NCI-H2171 (cell line): ENCODE measurements at places on chromosomes 4 and X.

GRCh38 chr4:89715631-89716030 lies 121.3 kb downstream of the SNCA start:
- DNase-seq = no peak

DNA sequence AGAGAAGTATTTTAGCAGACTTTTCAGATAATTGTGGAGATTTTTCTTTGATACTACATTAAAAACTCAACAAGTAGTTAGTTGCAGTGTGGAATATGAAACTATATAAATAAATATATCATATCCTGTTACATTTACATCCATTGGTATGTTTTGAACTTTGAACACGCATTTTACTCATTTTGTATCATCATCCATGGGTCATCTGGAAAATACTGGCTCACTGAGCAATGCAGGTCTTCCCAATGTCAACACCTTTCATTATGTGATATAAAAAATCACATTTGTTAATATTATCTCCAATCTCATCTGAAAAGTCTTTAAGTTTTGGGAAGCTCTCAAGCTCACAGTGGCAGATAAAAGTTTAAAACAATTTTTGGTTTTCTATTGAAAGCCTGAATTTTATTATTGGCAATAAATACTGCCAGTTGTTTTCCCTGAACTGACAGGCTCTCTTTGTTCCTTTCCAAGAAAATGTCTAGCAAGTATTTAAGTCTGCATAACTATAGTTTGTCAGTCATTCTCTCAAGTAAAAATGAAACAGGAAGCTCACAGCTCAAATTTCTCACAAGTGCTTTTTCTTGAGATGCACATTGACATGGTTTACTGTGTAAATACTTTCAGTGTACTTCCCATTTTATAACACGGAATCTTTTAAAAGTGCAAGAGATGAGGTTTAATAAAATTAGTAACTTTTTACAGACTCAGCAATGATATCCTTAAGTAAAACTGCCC lies 183.5 kb upstream of the GPC4 start:
- no peak for DNase-seq

DNA sequence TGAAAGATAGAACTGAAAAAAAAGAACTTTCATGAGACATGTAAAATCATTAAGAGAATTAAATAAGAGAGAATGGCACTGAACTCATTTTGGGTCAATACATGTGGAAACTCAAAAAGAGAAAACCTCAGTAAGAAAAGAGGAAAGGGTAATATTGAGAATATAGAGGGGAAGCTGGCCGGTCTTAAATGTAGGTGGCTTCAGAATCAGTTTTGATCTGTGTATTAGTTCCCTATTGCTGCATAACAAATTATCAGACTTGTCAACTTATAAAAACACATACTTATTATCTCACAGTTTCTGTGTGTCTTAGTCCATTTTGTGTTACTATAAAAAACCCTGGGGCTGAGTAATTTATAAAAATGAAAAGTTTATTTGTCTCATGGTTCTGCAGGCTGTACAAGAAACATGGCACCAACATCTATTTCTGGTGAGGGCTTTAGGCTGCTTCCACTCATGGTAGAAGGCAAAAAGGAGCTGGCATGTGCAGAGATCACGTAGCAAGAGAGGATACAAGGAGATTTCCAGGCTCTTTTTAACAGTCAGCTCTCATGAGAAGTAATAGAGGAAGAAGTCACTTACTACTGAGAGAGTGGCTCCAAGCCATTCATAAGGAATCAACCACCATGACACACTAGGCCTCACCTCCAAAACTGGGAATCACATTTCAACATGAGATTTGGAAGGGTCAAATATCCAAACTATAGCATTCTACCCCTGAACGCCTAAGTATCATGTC lies 29.6 kb downstream of the SATL1 start:
- DNase-seq = no peak

DNA sequence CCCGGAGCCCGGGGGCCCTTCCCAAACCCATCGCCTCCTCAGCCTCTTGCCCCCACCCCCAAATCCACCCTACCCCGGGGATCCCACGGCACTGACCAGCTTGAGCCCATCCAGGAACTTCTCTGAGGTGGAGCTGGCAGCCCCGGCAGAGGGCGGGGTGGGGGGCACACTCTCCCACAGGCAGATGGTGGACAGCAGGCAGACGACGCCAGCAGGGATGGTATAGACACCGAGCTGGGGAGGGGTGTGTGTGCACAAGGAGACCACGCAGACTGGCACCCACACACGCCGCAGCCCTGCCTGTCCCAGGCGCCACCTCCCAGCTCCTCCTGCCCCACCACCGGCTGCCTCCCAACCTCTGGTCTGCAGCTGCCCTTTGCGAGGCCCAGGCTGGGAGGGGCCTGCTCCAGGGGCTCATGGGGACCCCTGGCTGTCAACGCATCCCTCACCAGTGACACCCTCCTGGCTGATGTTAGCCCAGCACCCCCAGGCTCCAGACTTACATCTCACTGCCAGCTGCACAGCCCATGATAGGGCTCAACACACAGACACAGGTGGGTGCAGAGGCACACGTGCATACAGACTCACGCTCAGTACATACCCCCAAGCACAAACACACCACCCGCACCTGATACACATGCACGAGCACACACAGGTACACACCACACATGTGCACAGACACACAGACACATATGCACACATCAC lies 4.2 kb downstream of the SLC49A3 start:
- no peak for DNase-seq

GRCh38 chr4:3253808-3254207 lies 4.8 kb downstream of the MSANTD1 start:
- DNase-seq = no peak

DNA sequence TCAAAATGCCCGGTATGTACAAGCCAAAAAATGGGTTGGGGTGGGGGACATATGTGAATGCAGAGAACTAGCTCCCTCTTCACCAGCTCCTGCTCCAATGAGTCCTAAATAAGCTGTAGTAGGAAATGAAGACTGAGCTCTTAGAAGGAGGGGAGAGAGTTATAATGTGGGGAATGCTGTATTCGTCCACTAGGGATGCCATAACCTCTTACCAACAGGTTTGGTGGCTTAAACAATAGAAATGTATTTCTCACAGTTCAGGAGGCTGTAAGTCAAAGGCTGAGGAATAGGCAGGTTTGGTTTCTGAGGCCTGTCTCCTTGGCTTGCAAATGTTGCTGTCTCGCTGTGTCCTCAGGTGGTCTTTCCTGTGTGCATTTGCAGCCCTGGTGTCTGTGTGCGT lies 4.4 kb upstream of the INPP4B start:
- DNase-seq = no peak

DNA sequence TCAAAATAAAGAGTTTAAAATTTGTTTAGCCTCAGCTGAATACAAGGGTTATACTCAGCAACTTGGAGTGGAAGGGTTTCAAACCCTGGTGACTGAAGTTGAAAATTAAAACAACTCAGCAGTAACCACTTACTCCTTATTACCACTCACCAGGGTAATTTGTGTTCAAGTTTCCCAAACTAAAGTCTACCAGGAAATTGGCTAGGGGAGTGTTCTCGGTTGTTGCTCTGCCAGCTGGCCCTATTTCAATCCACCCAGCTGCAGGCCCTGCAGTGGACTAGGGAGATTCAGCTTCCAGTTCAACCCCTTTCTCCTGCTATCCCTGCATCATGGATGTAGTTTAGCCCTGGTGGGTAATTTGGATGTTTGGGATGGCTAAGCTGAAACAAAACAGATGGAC lies 37.8 kb upstream of the EXOC1L start:
- no peak for DNase-seq

DNA sequence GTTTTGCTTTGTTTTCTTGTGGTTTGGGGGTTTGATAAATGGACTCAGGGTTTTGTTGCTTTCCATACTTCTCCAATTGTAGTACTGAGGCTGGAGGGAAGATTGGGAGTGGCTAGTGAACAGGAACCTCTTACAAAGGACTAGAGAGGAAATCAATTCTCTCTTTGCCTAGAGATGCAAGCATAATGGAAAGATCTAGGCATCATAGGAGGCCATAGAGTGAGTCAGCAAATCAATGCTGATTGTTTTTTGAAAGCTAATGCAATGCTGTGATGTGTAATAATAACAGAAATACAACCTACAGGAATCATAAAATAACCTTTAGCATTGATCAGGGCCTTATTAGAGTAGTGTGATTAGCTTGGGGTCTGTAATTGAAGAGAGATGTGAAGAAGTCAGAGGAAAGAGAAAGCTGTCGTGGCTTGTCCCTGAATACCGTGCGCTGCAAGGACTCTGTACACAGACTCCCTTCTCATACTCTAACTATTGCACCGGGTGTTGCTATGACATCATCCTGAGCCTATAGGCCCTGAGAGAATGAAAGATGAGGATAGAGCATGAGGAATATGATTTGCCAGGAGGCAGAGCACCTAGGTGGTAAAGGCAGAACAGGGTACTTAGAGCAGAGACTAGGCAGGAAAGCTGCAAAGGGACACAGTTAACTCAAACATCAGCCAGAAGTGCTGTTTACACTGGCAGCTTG lies 29.3 kb upstream of the GPR101 start:
- DNase-seq = no peak

DNA sequence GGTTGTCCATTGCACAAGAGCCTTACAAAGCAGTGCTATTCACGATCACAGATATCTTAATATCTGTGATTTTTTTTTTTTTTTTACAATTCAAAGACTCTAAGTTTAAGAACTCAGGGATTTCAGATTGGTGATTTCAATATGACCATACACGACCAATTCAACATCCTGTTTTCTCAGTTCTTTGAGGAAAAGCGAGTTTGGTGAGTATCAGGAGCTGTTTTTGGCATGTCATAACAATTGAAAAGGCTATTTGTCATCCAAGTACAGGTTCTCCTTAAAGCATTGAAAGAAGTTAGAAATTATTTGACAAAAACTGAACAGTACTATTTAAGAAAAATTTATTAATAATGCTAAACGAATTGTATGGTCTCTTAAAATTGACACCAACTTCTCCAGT lies 9.1 kb upstream of the ARHGEF6 start:
- DNase-seq = no peak

DNA sequence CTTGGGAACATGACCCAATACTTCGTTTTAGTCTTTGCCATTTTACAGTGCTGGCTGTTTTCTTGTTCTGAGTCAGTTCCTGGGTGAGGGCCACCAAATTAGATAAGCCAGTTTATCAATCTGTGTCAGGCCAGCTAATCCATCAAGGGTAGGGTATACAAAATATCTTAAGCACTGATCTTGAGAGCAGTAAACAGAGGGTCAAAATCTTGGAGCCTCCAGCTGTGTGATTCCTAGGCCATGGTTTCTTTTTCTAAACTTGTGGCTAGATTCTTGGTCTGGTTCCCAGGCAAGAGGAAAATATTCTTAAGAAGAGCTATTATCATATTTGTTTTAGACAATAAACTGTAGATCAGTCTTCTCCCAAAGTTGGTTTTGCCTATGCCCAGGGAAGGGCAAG lies 1396.6 kb upstream of the PABPC4L start:
- no peak for DNase-seq

DNA sequence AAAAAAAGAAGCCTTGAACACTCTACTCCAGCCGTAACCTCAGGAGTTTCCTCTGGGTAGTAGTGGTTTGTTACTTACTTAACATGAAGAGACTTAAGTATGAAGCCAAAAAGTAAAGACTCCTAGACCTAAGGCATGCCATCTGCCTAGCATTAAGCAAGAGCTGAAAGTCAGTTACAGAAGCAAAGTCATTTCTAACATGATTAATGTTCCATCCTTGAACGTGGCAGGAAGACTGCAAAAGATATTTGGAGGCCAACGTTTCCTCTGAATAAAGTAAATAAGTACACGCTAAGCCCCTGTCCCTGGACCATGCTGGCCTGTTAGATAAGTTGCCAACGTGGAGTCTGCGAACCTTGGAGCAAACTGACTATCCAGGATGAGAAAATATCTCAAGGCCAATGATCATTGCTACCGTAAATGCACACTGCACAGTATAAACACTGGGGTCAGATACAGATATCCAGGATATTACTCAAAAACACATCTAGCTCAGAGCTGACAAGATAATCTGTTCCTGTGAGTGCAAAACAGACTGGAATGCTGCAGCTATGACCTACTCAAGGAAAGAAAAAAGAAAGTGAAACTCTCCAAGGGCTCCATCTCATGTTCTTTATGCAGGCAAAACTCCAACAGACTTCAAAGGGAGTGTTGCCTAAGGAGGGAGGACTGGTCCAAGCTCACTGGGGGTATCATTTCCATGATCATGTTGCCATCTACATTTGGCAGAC lies 255.8 kb downstream of the COL25A1 start:
- no peak for DNase-seq

GRCh38 chr4:127491571-127491970 lies 141.2 kb upstream of the INTU start:
- no peak for DNase-seq

DNA sequence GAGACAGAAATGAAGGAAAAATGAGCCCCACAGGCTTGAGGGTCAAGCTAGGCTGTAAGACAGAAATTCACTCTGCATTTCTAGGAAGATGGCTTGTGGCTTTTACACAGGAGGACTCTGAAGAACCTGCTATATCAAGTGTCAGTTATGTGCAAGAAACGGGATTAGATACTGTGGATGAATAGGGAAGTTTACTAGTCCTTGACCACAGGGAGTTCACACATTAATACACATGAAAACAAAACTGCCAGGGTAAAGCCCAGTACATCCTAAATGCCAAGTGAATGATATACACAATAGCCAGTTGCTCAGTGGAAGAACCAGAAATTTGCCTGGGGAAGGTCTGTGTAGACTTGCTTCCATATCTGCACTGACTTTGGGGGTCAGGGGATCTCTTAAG lies 53.5 kb downstream of the TMEM131L start:
- DNase-seq = no peak

DNA sequence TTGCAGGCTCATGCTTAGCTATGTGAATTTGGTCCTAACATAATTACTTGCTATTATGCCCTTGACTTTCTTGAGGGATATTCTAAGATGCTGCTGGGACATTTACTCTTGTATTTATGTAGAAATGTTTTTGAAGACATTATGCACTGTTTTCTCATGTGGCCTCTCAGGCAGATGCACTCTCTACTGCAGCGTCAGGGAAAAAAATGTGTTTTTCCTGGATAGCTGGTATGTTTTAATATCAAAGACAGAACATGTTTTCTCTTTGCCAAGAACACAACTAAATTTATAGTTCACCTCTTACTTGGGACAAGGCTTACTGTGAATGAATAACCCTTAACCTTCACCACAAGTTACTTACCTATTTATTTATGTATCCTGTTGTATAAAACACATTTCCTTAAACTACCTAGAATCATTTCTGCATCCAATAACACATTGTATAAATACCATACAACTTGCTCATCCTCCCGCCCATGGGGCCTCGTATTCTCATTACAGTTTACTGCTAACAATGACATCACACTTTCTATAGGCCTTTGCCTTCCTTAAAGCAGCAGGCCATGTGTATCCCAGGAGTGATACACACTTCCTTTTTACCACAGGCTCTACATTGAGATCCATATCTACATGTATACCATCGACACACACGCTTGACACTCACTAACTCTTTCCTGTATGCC lies 178.7 kb downstream of the SLIT2 start:
- DNase-seq = no peak

GRCh38 chr4:140706276-140706625 lies 49.9 kb downstream of the TBC1D9 start:
- DNase-seq = no peak

GRCh38 chr4:70651864-70652506 lies 14.3 kb downstream of the JCHAIN start:
- peak; percentile 2 for DNase-seq

GRCh38 chrX:51614353-51615012 lies 4.2 kb downstream of the CENPVL3 start:
- DNase-seq = no peak
